ENCODE measurements at places on chromosomes 12 and 14.

DNA sequence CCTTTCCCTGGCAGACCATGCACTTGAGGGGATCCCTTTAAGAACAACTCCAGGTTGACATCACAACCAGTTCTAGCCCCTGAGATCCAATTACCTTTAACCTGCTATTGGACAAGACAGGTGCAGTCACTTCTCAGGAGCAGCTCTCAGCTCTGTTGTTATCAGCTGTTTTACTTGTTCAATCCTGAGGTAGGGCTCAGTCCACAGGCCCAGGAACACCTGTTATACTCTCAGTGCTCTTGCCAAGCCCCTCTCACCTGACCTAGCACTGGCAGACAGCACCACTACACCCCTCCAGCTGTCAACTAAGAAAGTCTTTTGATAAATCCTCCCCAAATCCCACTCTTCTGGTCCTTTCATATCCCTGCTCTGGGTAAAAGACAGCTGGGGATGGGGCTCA, 163.9 kb upstream of the TMTC2 start:
- no peak overlapping the region for H3K27ac ChIP-seq
- H3K36me3 ChIP-seq: no peaks in the 10 kb centered on the region
- H3K27me3 ChIP-seq: no peaks in the 10 kb centered on the region
- no peak for DNase-seq
- no peak overlapping the region for H3K4me3 ChIP-seq
- H3K4me1 ChIP-seq: no peaks in the 10 kb centered on the region

- no peak overlapping the region for H3K27ac ChIP-seq
- no peaks in the 10 kb centered on the region for H3K27me3 ChIP-seq
- no peak for DNase-seq
- H3K36me3 ChIP-seq: no peaks in the 10 kb centered on the region
These were observed 37.7 kb downstream of the SLC8B1 start for GRCh38 chr12:113297214-113297587.

- H3K4me1 ChIP-seq: no peaks in the 10 kb centered on the region
- H3K27me3 ChIP-seq: no peaks in the 10 kb centered on the region
- no peak overlapping the region for H3K27ac ChIP-seq
These were observed 137.8 kb downstream of the PRKCH start for GRCh38 chr14:61459229-61459628.

- no peaks in the 10 kb centered on the region for H3K27me3 ChIP-seq
- no peaks in the 10 kb centered on the region for H3K36me3 ChIP-seq
- no peaks in the 10 kb centered on the region for H3K4me1 ChIP-seq
- no peak overlapping the region for H3K27ac ChIP-seq
- DNase-seq: no peak
- no peak overlapping the region for H3K4me3 ChIP-seq
These were observed 138.2 kb downstream of the SRGAP1 start for GRCh38 chr12:63982604-63983295.

- peak overlapping the region; percentile 51 for H3K4me3 ChIP-seq
- DNase-seq: no peak
- peaks cover 6% of the 10 kb centered on the region for H3K27me3 ChIP-seq
These were observed 203 bp downstream of the NFATC4 start for GRCh38 chr14:24368212-24368561.

GRCh38 chr12:122934722-122935121, 31.5 kb downstream of the ABCB9 start:
- peaks cover 44% of the 10 kb centered on the region for H3K4me1 ChIP-seq
- H3K27ac ChIP-seq: peak overlapping the region; percentile 71
- peak; percentile 45 for DNase-seq
- H3K4me3 ChIP-seq: no peak overlapping the region
- no peaks in the 10 kb centered on the region for H3K36me3 ChIP-seq
- H3K27me3 ChIP-seq: no peaks in the 10 kb centered on the region

DNA sequence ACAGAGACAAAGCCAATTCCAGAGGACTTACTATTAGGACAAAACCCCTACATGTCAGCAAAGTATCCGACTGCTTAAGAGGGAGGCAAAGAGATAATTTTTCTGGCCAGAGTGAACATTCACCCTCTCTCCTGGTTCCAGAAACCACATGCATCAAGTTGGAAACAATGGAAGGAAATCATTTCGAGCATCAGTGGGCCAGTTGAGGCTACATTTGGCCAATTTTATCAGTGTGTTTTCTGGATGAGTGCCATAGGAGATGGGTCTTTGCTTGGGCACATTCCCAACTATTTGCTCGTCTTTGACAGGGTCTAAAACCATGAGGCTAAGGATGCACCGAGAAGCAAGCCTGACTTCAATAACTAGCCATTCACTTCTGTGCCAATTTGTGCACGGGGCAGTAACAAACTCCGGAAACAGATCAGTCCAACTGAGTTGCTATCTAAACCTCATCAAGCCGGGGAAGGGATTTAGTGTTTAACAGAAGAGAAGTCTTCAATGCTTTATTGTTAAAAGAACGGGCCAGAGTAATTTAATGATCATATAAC, 17.4 kb downstream of the EGLN3 start:
- H3K27me3 ChIP-seq: no peaks in the 10 kb centered on the region
- no peak overlapping the region for H3K27ac ChIP-seq
- H3K4me3 ChIP-seq: no peak overlapping the region
- no peaks in the 10 kb centered on the region for H3K4me1 ChIP-seq

GRCh38 chr12:67720351-67720856, 71.9 kb downstream of the DYRK2 start:
- H3K4me3 ChIP-seq: no peak overlapping the region
- no peaks in the 10 kb centered on the region for H3K36me3 ChIP-seq
- H3K27me3 ChIP-seq: no peaks in the 10 kb centered on the region
- DNase-seq: no peak
- H3K27ac ChIP-seq: no peak overlapping the region

GRCh38 chr14:22508662-22509035, 80.4 kb downstream of the DAD1 start:
- H3K4me1 ChIP-seq: peaks cover 71% of the 10 kb centered on the region
- peak overlapping the region; percentile 68 for H3K4me3 ChIP-seq
- H3K27me3 ChIP-seq: no peaks in the 10 kb centered on the region
- H3K36me3 ChIP-seq: 0 out of 2 replicates have a peak, but pooled peaks cover 3% of the 10 kb centered on the region

DNA sequence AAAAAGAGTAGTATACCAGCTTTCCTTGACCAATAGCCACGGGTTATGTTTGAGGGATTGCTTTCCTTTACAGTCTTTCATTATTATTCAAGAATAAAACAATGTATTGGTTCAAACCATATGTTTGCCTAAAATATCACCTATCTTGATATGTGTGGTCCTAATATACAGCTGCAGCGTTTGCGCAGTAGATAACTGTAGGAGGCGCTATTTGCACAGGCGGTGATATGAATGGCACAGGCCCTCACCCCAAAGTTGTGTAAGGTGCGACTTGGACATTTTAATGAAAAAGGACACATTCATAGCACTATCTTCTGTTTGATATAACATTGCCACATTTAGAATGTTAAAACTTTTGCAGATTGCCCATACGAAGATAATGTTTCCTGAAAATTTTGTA, 298.4 kb downstream of the TRHDE start:
- H3K4me3 ChIP-seq: no peak overlapping the region
- no peaks in the 10 kb centered on the region for H3K27me3 ChIP-seq
- DNase-seq: no peak
- H3K36me3 ChIP-seq: no peaks in the 10 kb centered on the region
- no peak overlapping the region for H3K27ac ChIP-seq
- no peaks in the 10 kb centered on the region for H3K4me1 ChIP-seq

DNA sequence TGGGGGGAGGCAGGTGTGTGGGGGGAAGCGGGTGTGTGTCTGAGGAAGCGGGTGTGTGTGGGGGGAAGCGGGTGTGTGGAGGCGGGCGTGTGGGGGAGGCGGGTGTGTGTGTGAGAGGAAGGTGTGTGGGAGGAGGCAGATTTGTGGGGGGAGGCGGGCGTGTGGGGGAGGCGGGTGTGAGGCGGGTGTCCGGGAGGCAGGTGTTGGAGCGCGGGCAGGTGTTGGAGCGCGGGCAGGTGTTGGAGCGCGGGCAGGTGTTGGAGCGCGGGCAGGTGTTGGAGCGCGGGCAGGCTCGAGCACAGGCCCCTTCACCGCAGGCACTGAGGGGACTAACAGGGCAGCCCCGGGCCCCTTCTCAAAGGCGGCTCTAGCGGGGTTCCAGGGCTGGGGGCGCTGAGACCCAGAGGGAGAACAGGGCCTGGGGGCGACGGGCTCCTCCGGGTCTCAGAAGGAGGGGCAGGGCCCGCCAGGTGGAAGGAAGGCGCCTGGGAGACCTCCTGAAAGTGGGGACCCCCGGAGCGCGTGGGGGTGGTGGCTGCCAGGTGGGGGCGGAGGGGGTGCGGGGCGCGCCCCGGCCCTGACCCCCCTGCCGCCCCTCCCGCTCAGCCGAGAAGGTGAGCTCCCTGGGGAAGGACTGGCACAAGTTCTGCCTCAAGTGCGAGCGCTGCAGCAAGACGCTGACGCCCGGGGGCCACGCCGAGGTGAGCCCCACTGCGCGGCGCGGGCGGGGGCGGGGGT, 3.2 kb downstream of the CRIP2 start:
- no peak overlapping the region for H3K27ac ChIP-seq
- H3K36me3 ChIP-seq: no peaks in the 10 kb centered on the region
- H3K4me1 ChIP-seq: peaks cover 17% of the 10 kb centered on the region
- H3K4me3 ChIP-seq: no peak overlapping the region
- H3K27me3 ChIP-seq: peaks cover 11% of the 10 kb centered on the region

GRCh38 chr12:84698576-84699333, 213.8 kb downstream of the SLC6A15 start:
- no peaks in the 10 kb centered on the region for H3K36me3 ChIP-seq
- H3K27ac ChIP-seq: no peak overlapping the region
- H3K4me1 ChIP-seq: no peaks in the 10 kb centered on the region
- no peak overlapping the region for H3K4me3 ChIP-seq
- H3K27me3 ChIP-seq: no peaks in the 10 kb centered on the region
- no peak for DNase-seq

DNA sequence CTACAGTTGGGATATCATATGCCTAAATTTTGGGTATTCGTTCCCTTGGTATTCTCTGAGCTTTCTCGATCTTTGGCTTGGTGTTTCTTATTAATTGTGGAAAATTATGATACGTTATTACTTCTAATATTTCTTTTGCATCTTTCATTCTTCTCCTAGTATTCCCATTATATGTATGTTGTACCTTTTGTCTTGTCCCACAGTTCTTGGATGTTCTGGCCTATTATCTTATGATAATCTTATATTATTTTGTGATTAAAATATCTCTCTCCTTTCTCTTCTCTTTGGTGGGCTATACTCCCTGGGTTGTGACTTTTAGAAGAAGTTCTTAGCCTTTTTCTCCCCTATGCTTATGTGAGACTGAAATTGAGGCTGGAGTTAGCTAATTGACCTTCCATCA, 25.2 kb downstream of the PTCSC3 start:
- no peaks in the 10 kb centered on the region for H3K4me1 ChIP-seq
- no peak for DNase-seq
- H3K27ac ChIP-seq: no peak overlapping the region
- no peaks in the 10 kb centered on the region for H3K36me3 ChIP-seq
- no peaks in the 10 kb centered on the region for H3K27me3 ChIP-seq

DNA sequence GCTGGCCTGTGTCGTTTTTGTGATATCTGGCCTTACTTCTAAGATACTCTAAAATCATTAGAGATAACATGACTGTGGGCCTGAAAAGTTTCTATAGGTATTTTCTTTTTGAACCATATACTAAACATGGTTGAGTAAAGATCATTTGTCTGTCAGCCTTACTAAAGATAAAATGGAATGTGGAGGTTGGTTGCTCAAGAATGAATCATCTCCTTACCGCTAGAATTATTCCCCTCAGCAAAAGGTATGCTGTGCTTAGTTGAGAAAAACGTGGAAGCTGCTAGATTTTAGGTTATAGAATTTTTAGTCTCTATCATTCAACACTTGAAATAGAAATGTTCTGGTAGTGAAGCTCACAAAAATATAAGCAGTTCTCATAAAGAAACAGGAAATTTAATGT, 407.3 kb downstream of the AEBP2 start:
- no peak overlapping the region for H3K27ac ChIP-seq
- no peaks in the 10 kb centered on the region for H3K36me3 ChIP-seq
- H3K27me3 ChIP-seq: no peaks in the 10 kb centered on the region

- DNase-seq: no peak
- H3K27me3 ChIP-seq: no peaks in the 10 kb centered on the region
- no peaks in the 10 kb centered on the region for H3K36me3 ChIP-seq
- H3K4me1 ChIP-seq: peaks cover 24% of the 10 kb centered on the region
- H3K27ac ChIP-seq: no peak overlapping the region
These were observed 132.8 kb upstream of the RAP1B start for GRCh38 chr12:68477906-68478305.

DNA sequence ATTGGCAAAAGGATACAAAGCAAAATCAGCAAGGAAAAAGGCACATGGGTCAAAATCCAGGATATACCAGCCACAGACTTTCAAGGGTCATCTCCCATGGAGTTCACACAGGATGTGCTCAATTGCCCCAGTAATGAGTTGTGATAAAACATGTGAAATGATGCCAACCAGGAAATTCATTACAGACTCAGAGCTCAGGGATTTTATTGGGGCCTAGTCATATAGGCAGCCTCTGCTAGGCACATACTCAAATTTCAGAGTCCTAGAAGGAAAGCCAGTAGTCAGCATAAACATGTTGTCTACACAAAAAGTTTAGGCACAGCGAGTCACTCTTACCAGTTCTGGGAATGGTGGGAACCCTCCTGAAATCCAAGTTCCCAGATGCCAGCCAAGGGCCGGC, 64.4 kb upstream of the OSBPL8 start:
- H3K27me3 ChIP-seq: no peaks in the 10 kb centered on the region
- no peaks in the 10 kb centered on the region for H3K36me3 ChIP-seq
- H3K27ac ChIP-seq: no peak overlapping the region
- H3K4me3 ChIP-seq: no peak overlapping the region
- no peak for DNase-seq
- no peaks in the 10 kb centered on the region for H3K4me1 ChIP-seq

- no peaks in the 10 kb centered on the region for H3K27me3 ChIP-seq
- H3K4me1 ChIP-seq: peaks cover 8% of the 10 kb centered on the region
- peak; percentile 13 for DNase-seq
- H3K36me3 ChIP-seq: peaks cover 6% of the 10 kb centered on the region
These were observed 107.6 kb downstream of the PLEKHG7 start for GRCh38 chr12:92810370-92810769.

- H3K4me1 ChIP-seq: no peaks in the 10 kb centered on the region
- no peaks in the 10 kb centered on the region for H3K27me3 ChIP-seq
- DNase-seq: no peak
- no peak overlapping the region for H3K4me3 ChIP-seq
These were observed 41.8 kb downstream of the DIO3 start for GRCh38 chr14:101603096-101603495.

GRCh38 chr14:52333108-52333507, 19.0 kb downstream of the PTGER2 start:
- H3K27me3 ChIP-seq: no peaks in the 10 kb centered on the region
- H3K4me1 ChIP-seq: peaks cover 13% of the 10 kb centered on the region
- no peak overlapping the region for H3K27ac ChIP-seq
- H3K36me3 ChIP-seq: no peaks in the 10 kb centered on the region
- no peak for DNase-seq

DNA sequence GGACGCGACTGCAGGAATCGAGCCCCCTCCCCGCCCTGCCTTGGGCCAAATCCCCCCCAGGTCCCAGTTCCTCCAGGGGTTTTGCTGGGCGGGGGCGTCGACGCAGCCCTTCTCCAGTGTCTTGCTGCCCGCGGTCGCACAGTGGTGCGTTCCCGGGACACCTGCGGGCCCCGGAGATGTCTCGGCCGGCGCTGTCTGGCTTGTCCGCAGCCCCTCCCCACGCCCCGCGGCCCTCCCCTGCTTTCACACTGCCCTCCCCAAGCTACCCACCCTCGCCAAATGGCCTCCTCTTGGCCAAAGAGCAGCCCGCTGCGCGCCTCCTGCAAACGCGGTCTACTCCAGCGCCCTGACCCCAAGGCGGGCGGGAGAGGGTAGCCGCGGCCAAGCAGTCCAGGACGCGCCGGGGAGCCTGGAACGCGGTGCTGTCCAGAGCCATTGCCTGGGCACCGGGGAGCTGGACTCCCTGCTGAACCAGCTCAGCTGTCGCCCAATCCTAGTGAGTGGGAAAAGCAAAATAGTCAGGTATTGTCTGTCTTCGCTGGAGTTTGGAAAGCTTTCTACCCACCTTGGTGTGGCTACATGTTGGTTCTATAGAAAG, 122.0 kb downstream of the AACS start:
- H3K4me3 ChIP-seq: no peak overlapping the region
- peaks cover 10% of the 10 kb centered on the region for H3K27me3 ChIP-seq
- no peaks in the 10 kb centered on the region for H3K36me3 ChIP-seq
- no peak for DNase-seq

All from GM12878 (cell line).